Activated naive CD4-positive, alpha-beta T cell treated with anti-CD3 and anti-CD28 coated beads, Interleukin-2, amount 50 U/mL, for 16 hours (primary cell): ENCODE measurements at places on chromosomes 3 and 15.

- DNase-seq = no peak
Observed at GRCh38 chr15:58298879-58299850, 132.6 kb upstream of the LIPC start.

DNA sequence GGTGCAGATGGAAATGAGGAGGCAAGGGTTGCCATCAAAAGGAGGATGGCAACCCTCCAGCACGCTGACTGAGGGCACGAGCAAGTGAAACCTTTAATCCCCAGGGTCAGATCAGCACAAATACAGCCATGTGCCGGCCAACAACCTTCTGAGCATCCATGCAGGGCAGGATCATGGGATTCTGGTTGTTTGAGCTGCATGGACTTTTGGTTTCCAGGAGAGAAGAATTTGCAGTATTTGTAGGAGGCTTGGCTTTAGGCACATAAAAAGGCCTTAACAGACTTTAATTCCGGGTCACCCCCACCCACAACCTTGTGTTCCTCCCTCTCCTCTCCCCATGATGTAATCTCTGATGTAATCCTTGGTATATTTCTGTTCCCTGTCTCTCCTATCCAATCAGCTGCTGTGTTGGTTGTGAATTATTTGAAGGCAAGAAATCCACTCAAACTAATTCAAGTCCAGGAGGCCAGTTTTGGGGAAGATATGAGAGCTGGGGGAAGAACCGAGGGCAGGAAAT lies 254.3 kb downstream of the SHQ1 start:
- DNase-seq = no peak

DNA sequence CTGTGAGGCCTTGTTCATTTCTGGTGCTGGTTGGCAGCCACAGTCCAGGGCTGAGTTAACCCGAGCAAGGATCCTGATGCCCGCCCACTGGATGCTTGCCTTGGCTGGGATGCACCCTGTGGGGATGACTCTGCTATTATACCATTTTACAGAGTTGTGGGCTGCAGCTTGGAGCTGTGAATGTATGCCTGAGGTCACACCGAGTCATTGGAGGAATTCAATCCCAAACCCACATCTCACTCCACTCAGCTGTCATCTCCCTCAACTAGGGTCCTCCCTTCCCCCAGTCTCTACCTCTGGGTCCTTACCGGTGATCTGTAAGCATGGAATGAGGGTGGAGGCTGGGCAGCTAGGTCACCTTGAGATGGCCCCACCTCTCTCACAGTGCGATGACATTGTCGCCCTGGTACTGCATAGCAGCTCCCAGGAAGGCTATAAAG lies 22.1 kb downstream of the MAPKAPK3 start:
- no peak for DNase-seq

- no peak for DNase-seq
Observed at GRCh38 chr3:45763303-45763675, 33.0 kb downstream of the SLC6A20 start.

DNA sequence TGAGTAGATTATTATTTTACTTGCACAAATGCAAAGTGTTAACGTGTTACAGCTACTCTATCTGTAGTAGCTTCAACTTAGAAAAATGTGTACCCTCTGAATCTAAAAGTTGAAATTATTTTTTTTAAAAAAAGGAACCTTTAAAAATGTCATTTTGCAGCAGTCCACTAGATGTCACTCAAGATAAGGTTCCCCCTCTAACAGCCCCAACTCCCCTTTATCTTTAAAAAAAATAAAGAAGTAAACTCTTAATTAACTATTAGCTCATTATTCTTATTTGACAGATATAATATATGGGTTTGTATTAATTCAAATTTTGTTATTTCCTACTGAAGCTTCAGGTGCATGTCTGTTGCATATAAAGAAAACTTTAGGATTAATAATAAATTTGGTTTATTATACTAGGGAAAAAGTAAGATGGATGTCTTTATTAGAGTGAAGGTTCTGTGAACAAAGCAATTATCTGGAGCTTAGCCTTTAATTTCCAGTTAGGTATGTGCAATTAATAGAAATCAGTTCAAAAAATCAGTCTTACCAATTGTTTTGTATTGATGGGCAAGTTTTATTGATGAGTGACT lies 288.5 kb downstream of the VGLL3 start:
- DNase-seq = no peak

GRCh38 chr3:39327746-39328349 lies 1.7 kb upstream of the CCR8 start:
- DNase-seq = no peak

DNA sequence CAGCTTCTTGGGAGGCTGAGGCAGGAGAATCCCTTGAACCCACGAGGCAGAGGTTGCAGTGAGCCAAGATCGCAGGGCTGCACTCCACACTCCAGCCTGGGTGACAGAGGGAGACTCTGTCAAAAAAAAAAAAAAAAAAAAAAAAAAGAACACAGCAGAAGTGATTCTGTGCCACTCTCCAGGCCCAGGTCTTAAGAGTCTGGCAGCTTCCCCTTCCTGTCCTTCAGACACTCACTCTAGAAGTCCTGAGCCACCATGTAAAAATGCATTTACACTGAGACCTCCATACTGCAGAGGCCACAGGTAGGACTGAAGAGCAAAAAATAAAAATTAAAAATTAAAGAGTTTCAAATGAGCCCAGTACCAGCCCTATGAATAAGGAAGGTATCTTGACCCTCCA lies 11.8 kb upstream of the CDV3 start:
- no peak for DNase-seq

DNA sequence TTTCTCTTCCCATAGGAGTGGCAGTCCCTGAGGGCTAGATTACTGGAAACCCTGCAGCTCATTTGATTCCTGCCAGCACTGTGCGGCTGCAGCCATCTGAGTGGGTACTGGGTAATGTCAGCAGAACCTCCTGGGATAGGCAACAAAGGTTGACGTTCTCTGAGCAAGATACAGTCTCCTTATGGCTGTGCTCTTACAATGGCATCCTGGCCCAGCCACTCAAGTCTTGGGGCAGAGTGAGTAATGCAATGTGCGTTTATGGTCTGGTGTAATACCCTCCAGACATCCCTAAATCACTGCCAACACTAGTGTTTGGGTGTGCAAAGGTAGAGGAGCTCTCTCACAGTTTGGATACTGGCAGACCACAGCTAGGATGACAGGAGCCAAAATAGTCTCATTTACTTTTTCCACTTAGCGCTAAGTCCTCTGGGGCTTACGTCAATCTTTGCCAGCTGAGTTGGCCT lies 775.8 kb downstream of the ZNF385D start:
- no peak for DNase-seq

- DNase-seq = no peak
Observed at GRCh38 chr15:96736384-96736783, 405.9 kb downstream of the NR2F2 start.

GRCh38 chr3:127097072-127097405 lies 95.9 kb upstream of the PRR23E start:
- no peak for DNase-seq

DNA sequence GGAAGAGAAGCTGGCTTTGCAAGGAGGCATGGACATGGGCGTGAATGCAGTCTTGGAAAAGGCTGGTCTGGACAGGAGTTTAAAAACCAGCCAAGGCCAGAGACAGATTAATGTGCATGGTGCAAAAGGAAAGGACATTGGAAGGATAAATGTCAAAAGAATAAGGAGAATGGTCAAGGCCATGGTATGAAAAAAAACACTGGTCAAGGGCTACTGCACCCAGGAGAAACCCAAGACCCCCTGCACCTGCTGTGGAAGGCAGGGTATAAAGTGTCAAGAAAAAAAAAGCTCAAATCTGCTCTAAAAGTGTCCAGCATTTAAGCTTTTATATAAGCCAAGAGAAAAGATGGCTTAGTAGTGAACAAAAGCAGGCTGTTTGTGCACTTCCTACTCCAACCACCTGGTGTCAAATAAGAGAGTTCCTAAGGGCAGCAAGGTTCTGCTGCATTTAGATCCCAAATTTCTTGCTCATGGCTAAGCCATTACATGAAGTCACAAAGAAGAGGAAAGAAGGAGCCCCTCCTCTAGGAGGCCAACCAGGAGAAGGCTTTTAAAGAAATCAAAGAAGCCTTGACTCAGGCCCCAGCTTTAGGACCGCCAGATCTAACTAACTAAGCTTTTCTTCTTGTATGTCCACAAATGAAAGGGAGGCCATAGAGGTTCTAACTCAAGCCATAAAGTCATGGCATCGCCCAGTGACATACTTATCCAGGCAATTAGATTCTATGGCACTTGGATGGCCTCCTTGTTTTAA lies 16.9 kb downstream of the CCR4 start:
- no peak for DNase-seq

GRCh38 chr15:47607695-47608094 lies 109.6 kb upstream of the SEMA6D start:
- DNase-seq = no peak

DNA sequence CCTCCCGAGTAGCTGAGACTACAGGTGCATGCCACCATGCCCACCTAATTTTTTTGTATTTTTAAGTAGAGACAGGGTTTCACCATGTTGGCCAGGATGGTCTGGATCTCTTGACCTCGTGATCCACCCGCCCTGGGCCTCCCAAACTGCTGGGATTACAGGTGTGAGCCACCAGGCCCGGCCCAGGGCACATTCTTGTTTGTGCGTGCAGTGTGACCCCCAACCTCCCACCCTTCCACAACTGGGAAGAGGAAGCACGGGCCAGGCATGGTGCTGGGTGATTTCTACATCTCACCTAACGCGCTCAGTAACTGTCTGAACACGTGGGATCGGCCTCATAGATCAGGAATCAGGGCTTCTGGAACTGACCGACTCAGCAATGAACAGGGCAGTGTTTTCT lies 48.0 kb downstream of the KLHL6 start:
- no peak for DNase-seq

GRCh38 chr3:148796799-148797198 lies 30.8 kb upstream of the CPB1 start:
- no peak for DNase-seq

DNA sequence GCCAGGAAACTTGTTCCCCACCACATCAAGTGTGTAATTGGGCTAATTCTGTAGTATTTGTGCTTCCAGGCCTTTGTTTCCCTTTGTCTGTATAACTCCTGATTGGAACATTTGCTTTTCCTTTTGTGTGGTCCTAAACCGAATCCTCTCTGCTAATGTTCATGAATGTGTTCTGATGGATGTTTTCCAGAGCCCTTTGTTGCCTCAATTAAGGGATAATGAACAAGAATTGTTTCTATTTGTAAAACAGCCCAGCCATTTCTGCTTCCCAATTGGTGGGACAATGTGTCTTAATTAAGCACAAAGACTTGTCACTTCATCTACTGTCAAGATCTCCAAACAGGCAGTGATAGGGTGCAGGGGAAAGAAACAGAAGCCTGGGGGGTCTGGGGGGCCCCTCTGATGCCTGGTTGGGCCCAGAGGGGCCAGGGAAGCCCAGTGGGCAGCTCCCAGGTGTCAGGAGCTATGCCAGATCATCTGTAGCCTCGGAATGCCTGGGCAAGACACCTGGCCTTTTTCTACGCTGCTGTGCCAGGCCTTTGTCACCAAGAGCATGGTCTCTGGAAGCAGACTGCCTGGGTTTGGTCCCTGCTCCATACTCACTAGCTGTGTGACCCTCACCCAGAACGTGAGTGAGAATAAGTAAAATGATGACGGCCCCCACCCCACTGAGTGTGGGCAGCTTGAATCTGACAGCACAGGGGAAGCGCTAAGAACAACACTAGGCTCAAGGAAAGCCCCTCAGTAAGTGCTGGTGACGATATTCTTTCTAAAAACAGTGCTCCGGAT lies 116.6 kb upstream of the PRR20G start:
- no peak for DNase-seq

DNA sequence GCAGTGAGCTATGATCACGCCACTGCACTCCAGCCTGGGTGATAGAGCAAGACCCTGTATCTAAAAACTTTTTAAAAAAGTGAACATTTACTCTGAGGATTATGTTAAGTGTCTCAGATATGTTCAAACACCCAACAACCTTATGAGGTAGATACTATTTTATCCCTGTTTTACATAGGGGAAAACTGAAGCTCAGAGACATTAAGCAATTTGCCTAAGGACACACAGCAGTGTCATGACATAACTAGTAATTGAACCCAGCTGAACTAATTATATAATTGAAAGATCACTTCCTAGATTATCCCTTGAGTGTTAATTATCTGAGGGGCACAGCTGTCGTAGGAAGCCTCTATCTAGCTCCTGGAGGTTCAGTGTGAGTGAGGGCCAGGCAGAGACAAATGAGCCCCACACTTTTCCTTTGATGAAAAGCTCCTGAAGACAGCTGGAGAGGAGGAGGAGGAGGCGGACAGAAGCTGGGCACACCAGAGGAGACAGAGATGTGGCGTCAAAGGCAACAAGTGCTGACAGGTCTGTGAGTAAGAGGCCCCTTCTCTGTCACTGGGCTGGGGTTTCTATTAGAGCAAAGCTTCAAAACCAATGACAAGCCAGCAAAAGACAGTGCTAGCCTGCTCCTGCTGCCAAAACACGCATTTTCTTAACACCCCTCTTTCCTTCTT lies 20.5 kb downstream of the TRH start:
- no peak for DNase-seq

DNA sequence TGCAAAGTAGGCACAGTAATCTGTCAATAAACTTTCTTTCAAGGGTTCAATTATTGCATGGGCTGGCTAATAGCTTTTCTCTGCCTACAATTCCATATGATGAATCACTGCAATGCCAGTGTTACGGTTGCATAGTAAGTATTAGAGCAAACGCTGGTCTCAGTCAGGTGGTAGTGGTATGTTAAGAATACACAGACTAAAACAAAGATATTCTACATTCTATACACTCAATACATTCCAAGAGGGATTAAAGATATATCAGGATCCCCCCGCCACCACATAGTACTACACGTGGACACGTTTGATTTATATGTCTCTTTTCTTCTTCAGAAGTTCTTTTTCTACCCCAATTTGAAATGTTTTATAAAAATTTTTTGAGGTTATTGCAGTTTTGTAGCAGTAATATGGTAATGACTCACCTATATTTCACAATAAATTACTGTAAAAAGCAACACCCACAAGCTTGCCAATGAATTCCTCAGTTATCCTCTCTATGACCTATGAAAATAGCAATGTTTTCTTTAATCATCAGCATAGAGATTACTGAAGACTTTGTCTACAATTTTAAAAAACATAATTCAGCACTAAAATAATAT lies 68.2 kb downstream of the CD200R1L start:
- DNase-seq = no peak

- DNase-seq = no peak
Observed at GRCh38 chr3:120566243-120566975, 29.7 kb upstream of the NDUFB4 start.

GRCh38 chr3:169022457-169022856 lies 641.1 kb downstream of the MECOM start:
- DNase-seq = no peak

GRCh38 chr3:10757021-10757820 lies 58.8 kb upstream of the SLC6A11 start:
- DNase-seq = no peak

- DNase-seq = no peak
Observed at GRCh38 chr3:171457607-171458061, 2.6 kb downstream of the TNIK start.

- DNase-seq = no peak
Observed at GRCh38 chr3:10520072-10520471, 14.7 kb upstream of the ATP2B2 start.

DNA sequence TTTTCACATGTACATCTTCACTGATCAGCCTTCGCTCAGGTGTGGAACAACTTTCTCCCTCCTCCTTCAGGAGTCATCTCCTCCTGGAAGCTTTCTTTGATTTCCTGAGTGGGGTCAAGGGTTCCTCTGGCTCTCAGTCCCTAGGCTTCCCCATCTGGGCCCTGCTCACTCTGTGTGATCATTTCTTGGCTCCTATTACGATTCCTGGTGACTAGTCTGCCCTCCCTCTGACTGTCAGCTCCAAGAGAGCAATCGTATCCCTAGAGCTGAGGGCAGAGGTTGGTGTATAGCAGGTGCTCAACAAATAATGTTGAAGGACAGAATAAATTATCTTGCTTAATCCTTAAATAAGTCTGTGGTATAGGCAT lies 15.3 kb upstream of the PRKCD start:
- DNase-seq = no peak
